Lung microvascular endothelial cell (primary cell): ENCODE measurements at places on chromosomes 16 and 17. TPM values are rescaled to one million over a fixed set of nuclear protein-coding genes. Genes with fewer than 3 reads are reported as not detected.

TPPP3 gene
- 0.22 TPM in 1 of 2 replicates, not detected in the other for total RNA-seq

SUZ12 gene
- 13.7 and 17.5 TPM in 2 replicates for total RNA-seq

SYNGR3 gene
- 0.40 and 2.0 TPM in 2 replicates for total RNA-seq

ARHGAP44 gene
- total RNA-seq: 0.20 and 0.22 TPM in 2 replicates

CCL8 gene
- not detected in 2 replicates for total RNA-seq

HAS3 gene
- total RNA-seq: 1.4 and 1.7 TPM in 2 replicates

AOC2 gene
- 0.22 and 0.40 TPM in 2 replicates for total RNA-seq

TLCD3B gene
- total RNA-seq: not detected in 2 replicates

PTX4 gene
- total RNA-seq: under 0.01 TPM in 1 of 2 replicates, not detected in the other

DNA sequence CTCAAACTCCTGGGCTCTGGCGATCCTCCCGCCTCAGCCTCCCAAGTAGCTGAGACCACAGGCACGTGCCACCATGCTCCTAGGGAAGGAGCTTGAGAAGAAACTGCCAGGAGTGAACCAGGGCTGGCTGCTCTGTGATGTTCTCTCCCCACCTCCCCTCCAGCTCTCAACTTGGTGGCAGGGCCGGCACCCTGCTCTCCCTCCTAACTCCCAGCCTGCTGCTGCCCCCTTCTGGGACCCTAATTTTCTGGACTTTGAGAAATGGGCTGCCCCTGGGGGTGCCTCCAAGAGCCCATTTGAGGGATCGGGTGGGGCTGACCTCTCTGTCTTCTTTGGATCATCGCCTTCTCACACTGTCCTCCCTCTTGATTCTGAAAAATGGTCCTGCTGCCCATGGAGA, 14.9 kb upstream of the STAT3 start:
- peak; percentile 12 for DNase-seq

DNA sequence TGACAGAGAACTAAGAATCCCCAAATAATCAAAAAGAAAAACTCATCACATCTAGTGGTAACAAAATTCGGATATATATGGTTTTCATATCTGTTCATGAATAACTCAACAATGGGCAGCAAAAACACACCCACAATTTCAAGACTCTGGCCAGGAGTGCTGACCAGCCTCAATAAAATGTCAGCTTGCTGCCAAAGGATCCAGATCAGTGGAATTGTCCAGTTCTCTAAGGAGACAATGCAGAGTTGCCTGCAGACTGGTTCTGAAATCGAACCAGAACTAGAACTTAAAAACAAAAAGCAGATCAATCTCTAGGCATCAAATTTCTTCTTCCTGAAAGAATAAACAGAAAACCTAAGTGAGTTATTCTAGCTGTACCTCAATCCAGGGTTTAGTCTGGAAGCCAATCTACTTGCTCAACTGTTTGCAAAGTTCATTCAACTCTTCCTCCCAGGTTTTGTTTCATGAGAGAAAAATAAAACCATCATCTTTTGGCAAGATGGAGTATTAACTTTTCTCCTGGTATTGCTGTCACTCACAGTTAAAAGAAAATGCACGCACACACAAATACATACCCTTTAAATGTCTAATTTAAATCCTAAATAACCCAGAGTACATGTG, 61.0 kb downstream of the CFDP1 start:
- DNase-seq: peak; percentile 33

DNA sequence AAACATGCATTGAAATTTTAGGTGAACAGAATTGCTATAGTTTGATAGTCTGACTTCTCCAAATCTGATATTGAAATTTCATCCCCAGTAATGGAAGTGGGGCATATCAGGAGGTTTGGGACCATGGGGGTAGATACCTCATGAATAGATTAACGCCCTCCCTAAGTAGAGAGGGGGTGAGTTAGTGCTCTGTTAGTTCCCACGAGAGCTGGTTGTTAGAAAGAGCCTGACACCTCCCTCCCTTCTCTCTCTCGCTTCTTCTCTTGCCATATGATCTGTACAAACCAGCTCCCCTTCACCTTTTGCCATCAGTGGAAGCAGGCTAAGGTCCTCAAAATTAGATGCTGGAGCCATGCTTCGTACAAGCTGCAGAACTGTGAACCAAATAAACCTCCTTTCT, 78.8 kb downstream of the BRIP1 start:
- no peak for DNase-seq

- DNase-seq: no peak
These were observed 7.9 kb upstream of the DNAH17 start for GRCh38 chr17:78585006-78585630.

GRCh38 chr17:38571833-38572668, 33.7 kb downstream of the SRCIN1 start:
- DNase-seq: no peak

GRCh38 chr16:28616636-28617035, 6.8 kb upstream of the SULT1A1 start:
- DNase-seq: no peak

- DNase-seq: no peak
These were observed 17.3 kb downstream of the TBX4 start for GRCh38 chr17:61469474-61469873.

DNA sequence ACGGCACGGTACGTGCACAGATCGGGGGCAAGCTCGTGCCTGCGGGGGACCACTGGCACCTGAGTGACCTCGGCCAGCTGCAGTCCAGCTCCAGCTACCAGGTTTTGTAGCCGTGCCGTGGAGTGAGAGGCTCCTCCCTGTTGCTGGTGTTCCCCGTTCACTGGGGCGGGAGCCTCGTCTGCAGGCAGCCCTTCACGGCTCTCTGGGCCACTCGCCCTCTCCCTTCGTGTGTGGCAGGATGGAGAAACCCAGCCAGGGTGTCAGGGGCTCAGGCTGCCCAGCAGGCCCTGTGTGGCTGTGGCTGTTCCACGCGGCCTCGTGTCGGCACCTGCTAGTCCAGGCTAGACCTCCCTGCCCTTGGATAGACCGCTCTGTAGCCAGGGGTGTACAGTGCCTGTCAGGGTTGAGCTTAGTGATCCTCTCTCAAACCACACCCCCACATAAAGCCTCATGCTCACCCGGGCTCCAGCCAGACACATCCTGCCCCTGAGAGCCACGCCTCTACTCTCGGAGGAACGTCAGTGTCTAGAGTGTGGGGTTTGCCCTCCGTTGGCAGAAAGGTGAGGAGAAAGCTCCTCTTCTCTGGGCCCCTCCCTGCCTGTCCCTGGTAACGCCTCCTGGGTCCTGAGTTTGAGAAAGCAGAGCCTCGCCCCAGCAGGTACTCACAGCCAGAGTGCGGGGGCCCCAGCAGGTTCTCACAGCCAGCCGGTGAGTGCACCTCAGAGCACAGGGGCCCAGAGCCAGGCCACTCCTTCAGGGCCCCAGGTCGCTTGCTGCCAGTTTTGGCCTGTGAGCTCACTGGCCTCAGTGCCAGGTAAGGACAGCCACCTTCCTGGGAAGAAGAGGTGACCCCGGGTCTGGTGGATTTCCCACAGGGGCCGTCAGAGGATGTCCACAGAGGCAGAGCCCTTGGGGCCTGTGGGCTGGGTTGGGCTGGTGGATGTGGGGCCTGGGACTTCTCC, 27.7 kb downstream of the NME3 start:
- DNase-seq: no peak

- DNase-seq: peak; percentile 77
These were observed 1.1 kb upstream of the PLEKHG4 start for GRCh38 chr16:67277999-67278772.
